ENCODE measurements at places on chromosomes 13 and 19.

DNA sequence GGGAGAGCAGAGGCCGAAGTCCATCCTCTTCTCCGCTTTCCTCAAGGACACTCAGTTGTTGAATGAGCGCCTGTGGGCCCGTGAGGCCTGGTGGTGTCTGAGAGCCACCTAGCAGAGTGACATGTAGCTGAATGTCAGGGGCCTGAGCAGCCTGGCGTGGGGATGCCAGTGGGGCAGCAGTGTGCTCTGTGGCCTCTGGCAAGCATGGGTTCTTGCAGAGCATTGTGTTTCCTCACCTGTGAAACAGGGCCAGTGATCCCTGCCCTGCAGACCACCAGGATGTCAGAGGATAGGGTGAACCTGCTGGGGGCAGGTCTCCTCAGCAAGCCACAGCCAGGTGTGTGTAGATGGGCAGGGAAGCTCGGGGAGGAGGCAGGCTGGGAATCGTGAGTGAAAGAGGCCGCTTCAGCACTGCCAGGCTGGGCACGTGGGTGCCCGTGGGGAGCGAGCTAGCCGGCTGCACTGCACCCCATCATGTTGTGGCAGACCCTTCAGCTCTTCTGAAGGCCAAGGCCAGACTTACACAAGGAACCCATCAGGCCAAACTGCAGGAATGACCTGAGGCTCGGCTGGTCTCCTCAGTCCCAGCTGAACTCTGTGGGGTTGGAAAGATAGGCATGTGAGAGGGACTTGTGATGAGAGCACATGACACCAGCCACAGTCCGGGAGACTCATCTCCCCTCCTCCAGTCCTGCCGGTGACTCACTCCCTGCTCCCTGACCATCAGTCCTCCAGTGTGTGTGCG lies 5.0 kb downstream of the PPP1R37 start:
- no peak for DNase-seq

GRCh38 chr19:16351133-16351809 lies 26.6 kb downstream of the KLF2 start:
- no peak for DNase-seq

- no peak for DNase-seq
Observed at GRCh38 chr13:107133950-107134349, 566.0 kb upstream of the ARGLU1 start.

DNA sequence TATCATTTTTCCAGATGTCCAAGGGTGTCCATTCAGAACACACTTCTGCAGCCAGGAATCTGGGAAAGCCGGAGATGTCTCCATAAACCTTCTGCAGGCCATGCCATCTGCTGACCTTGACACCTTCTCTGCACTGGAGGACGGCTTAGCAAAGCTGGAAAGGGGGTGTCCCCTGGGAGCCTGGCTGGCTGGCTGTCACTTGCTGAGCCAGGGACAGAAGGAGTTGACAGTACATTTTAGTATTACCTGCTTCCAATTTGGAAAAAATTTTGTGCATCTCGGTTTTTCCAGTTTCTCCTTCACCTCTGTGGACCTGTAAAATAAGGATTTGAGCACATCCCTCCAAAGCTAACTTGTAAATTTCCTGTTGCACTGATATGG lies 8.1 kb upstream of the CHST8 start:
- DNase-seq, result no peak

- no peak for DNase-seq
Observed at GRCh38 chr13:24226762-24227161, 66.2 kb downstream of the SPATA13 start.

DNA sequence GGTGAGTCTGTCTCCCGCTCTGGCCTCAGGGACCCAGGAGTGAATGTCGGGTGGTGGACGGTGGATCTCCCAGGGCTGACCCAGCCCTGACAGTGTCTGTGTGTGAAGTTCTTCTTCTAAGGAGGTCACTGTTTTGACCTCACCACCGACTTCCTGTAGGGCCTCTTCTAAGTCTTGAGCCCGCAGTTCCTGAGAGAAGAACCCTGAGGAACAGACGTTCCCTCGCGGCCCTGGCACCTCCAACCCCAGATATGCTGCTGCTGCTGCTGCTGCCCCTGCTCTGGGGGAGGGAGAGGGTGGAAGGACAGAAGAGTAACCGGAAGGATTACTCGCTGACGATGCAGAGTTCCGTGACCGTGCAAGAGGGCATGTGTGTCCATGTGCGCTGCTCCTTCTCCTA lies at the start of gene SIGLEC7:
Gene SIGLEC7, plus strand, starts transcription at position 183 of the 400 bp plus-strand sequence. Its CDS starts 69 bp downstream, at position 252.
- DNase-seq, result no peak

GRCh38 chr13:32136061-32136460 lies 104.5 kb downstream of the FRY start:
- DNase-seq, result no peak

GRCh38 chr13:99432609-99433542 lies 68.4 kb upstream of the TM9SF2 start:
- DNase-seq, result no peak

- DNase-seq, result no peak
Observed at GRCh38 chr19:57389194-57389729, 392 bp upstream of the ZNF548 start.

DNA sequence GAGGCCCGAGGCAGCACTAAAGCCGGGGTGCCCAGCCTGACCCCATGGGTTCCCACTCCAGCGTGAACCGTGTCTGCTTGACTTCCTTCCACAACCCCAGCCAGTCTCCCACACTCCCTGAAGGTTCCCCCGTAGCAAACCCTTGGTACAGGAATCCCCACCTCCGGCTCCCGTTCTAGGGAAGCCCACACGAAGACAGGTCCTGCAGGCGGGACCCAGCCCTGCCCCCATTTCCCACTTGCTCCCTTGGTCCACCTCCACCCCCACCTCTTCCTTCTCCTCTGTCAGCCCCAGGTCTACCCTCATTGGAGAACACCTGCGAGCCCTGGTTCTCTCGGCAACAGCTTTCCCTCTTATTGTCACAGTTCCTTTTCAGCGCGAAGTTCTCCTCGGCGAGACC lies 23.9 kb downstream of the C19orf81 start:
- no peak for DNase-seq

GRCh38 chr19:33301900-33302174 lies 497 bp downstream of the CEBPA start:
- DNase-seq, result no peak

- DNase-seq, result peak; percentile 17
Observed at GRCh38 chr13:31982540-31982939, 49.0 kb upstream of the FRY start.

DNA sequence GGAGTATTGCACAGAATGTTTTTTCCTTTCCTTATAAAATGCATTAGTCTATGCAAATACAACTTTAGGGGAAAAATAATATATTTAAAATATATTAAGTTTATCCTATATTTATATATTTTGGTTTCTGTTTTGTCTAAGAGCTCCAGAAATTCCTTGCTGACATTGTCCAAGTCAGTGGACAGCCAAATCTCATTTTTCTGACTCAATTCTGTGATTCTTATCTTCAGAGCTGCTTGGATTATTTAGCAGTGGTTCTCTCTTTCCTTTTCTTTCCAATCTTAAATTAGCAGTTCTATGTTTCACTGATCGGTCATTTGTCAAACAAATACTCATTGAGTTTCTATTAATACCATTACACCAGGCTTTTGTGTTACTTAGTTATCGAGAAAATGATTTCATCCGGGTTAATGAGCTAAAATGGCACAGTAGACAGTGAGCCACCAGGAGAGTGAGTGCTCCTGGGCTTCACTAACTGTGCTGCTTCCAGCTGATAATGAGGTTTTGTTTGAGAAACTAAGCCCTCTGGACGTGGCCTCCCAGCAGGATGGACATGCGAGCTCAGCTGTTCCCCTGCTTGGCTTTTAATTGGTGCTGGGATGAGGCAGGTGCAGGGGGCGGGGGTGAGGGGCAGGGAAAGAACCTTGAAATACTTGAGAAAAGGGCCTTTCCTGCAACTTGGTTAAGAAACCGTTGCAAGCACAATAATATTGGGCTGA lies 44.0 kb downstream of the ATP11A start:
- peak; percentile 80 for DNase-seq

GRCh38 chr19:2016041-2016807 lies 710 bp upstream of the BTBD2 start:
- DNase-seq, result peak; percentile 51

GRCh38 chr13:102696465-102696864 lies 1.6 kb upstream of the METTL21C start:
- no peak for DNase-seq

GRCh38 chr19:7349961-7350711 lies 1.4 kb downstream of the ARHGEF18 start:
- no peak for DNase-seq

DNA sequence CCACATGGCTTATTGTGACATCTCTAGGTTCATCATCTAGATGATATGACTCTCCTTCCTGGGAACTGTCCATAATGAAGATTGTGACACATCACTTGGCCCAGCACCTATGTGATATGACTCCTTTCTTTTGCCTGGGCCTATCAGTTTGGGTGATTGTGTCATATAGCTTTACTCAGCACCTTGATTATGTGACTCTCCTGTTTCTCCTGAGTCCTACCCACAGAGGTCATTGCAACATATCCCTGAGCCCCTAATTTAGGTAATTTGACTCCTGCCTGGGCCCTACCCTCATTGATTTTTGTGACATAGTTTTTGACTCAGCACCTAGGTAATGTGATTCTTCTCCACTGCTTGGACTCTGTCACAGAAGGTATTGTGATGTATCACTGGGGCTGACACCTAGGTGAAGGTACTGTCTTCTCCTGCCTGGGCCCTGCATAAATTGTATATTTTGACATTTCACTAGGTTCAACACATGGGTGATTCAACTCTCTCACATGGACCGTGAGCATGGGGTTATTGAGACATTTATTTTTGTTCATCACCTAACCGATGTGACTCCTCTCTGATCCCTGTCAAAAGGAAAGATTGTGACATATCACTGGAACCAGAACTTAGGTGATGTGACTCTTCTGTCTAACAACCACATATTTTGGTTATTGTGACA lies 26.2 kb upstream of the ZNF254 start:
- DNase-seq, result no peak

DNA sequence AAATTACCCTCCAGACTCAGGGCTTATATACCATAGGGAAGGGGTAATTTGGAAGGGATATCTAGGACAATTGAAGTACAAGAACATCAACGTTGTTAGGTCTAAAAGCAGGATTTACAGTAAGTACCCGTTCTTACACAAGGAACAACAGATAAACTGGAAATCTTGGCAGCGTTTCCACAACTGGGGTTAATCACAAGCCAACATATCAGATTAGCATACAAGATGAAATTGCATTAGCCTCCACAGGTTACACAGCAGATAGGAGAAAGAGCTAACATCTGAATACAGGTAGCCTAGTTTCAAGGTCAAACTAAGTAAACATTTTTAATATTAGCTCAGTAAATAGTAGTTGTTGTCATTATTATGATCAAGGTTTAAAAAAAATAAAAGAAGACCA lies 1214.0 kb upstream of the PCDH20 start:
- DNase-seq, result no peak

- DNase-seq, result no peak
Observed at GRCh38 chr13:45331123-45331619, 9.8 kb downstream of the TPT1 start.

DNA sequence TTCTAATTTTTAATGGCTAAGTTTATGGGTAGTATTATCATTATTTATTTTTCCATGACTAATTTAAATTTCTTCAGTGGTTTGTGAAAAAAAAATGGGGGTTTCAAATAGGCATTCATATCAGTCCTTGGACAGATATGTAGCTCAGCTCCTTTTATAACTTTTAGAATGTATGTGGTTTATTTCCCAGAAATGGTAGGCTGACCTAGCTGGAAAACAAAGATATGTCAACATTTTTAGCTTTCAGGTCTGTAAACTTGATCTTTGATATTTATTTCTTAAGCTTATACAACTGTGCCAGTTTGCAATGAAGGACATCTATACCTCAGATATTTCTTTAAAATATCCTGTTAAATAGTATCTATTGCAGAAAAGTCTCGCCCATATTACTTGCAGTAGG lies 1815.5 kb downstream of the SLITRK5 start:
- no peak for DNase-seq

- DNase-seq, result no peak
Observed at GRCh38 chr19:9789066-9789465, 20.5 kb upstream of the ZNF846 start.

DNA sequence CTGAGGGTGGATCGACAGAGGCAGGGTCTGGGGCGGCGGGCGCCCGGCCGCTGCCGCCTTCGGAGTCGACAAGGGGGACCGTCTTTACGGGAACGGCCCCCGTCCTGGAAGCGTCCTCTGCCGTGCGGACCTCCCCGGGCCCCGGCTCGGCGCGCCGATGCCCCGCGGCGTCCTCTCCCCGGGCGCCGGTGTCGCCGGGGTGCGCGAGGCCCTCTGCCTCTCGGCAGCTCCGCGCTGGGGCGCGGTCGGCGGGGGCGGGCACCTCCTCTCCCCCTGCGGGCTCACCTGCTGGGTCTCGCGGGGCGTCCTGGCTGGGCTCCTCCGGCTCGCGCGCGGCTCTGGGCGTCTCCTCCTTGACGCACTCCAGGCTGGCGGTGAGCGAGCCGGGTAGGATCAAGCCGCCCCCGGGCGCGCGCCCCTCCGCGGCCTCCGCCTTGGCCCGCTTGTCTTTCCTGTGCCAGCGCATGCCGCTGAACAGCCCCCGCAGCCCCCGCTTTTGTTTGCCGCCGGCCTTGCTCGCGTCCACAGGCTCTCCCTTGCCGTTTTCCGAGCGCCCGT lies 1.5 kb downstream of the AMER2 start:
- DNase-seq, result peak; percentile 28

DNA sequence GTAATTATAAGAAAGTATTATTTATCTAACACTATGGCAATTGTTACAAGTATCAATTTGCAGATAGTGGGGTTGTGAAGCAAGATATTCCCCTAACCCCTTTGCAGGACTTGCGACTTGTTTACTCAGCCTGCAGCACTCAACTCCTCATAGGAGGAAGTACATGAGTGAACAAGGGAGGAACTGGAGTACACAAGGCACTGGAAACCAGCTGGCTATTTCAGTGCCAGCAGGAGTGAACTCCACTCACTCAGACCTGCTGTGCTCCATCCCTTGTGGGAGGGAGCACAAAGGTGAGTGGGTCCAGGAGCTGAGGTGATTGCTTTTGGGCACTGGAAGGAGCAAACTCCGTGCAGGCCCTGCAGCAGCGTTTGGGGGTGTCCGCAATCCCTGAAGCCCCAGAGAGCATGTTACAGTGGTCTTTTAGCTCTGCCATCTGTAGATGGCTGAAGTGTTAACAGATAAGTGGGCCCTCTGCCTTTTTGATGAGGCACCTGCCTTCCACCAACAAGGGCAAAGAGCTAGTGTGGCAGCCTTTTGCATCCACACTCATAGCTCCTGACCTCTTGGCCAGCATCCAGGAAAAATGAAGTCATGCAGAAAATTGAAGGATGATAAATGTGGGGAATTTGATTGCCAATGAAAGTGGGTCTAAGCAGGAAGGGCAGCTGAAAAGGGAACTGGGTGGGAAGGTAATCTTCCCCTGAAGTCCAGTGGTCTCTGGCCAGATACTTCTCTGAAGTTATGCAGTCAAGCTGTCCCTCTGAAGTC lies 802.2 kb upstream of the MIR17HG start:
- DNase-seq, result peak; percentile 33

DNA sequence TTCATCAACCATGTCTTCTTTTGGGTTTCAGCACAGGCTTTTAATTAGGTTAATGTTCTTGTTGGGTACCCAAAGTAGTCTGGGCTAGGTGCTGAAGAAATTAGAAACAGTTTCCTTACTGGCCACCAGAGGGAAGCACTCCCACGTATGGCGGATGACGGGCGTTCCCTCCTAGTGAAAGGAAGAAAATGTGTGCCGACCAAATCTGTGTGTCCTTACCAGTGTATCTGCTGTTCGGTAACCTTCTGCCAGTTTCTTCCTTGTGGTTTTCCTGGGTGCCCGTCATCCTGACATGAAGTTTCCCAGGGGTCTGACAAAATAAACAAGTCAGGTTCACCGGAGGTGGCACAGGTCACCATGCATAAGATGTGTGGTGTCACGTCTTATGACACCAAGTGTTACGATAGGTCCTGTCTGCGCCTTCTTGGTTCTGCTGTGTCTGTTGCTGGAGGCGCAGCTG lies 6.0 kb upstream of the WDR88 start:
- peak; percentile 29 for DNase-seq
